ENCODE measurements at places on chromosomes 11 and 22.

- H3K4me3 ChIP-seq: no peak overlapping the region
- no peak overlapping the region for H3K27ac ChIP-seq
- no peak for DNase-seq
- no peaks in the 10 kb centered on the region for H3K27me3 ChIP-seq
Measured at GRCh38 chr22:36016684-36017083, 11.9 kb downstream of the RBFOX2 start.

GRCh38 chr22:41600976-41601375 is 11.3 kb upstream of the PMM1 start:
- H3K27ac ChIP-seq: peak overlapping the region; percentile 93
- no peak for DNase-seq
- peaks cover 27% of the 10 kb centered on the region for H3K4me1 ChIP-seq
- peaks cover 53% of the 10 kb centered on the region for H3K36me3 ChIP-seq

DNA sequence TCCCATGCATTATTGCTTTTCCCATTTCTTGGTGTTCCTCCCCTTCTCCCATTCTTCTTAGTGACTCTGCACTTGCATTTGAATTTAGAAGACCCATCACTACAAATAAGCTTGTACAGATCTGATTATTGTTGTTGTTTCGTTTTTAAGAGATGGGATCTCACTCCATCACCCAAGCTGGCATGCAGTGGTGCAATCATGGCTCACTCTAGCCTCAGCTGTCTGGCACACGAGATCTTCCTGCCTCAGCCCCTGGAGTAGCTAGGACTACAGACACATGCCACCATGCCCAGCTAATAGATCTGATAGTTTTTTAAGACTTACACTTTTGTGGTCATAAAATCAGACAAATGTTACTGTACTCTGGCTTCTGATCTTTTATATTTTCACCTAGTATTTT is 252.1 kb downstream of the DDX10 start:
- H3K27me3 ChIP-seq: no peaks in the 10 kb centered on the region
- H3K36me3 ChIP-seq: no peaks in the 10 kb centered on the region
- H3K4me1 ChIP-seq: peaks cover 4% of the 10 kb centered on the region
- no peak for DNase-seq
- H3K27ac ChIP-seq: no peak overlapping the region
- no peak overlapping the region for H3K4me3 ChIP-seq

- H3K4me1 ChIP-seq: peaks cover 6% of the 10 kb centered on the region
- H3K4me3 ChIP-seq: no peak overlapping the region
- H3K36me3 ChIP-seq: peaks cover 3% of the 10 kb centered on the region
- H3K27me3 ChIP-seq: no peaks in the 10 kb centered on the region
- no peak for DNase-seq
Measured at GRCh38 chr11:68382358-68382998, 70.1 kb downstream of the LRP5 start.

DNA sequence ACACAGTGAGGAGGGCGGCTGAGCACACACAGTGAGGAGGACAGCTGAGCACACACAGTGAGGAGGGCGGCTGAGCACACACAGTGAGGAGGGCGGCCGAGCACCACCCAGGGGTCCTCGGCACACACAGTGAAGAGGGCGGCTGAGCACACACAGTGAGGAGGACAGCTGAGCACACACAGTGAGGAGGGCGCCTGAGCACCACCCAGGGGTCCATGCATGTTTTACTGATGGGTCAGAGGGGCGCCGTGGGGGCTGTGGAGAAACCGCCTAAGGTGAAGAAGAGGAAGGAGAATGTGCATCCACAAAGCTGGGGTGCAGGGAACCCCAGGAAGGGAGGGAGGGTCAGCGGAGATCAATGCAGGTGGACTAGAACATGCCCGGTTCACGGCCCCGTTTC is 461.8 kb downstream of the BRD1 start:
- no peaks in the 10 kb centered on the region for H3K36me3 ChIP-seq
- no peak overlapping the region for H3K27ac ChIP-seq
- DNase-seq: peak; percentile 26
- no peak overlapping the region for H3K4me3 ChIP-seq
- peaks cover 5% of the 10 kb centered on the region for H3K27me3 ChIP-seq

- H3K4me1 ChIP-seq: no peaks in the 10 kb centered on the region
- H3K4me3 ChIP-seq: no peak overlapping the region
- no peak for DNase-seq
- H3K27ac ChIP-seq: no peak overlapping the region
- no peaks in the 10 kb centered on the region for H3K36me3 ChIP-seq
- H3K27me3 ChIP-seq: no peaks in the 10 kb centered on the region
Measured at GRCh38 chr11:24754406-24754805, 257.6 kb downstream of the LUZP2 start.

DNA sequence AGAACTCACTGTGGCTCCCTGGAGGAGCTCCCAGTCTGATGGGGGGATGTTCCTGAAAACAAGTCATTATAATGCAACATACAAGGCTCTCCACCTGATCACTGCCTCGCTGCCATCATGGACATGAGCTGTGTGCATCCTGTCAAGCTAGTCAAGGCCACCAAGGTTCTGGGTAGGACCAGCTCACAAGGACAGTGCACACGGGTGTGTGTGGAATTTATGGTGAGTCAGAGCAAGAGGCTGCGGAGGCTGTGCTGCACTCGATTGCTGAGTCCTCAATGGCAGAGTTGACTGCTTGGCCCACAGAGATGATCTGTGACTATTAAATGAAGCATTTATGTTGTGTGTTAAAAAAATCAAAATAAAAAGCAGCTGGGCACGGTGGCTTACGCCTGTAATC is 96.6 kb downstream of the SEZ6L start:
- H3K27ac ChIP-seq: no peak overlapping the region
- no peak for DNase-seq
- H3K27me3 ChIP-seq: peaks cover 9% of the 10 kb centered on the region
- H3K4me3 ChIP-seq: no peak overlapping the region
- no peaks in the 10 kb centered on the region for H3K36me3 ChIP-seq
- no peaks in the 10 kb centered on the region for H3K4me1 ChIP-seq

GRCh38 chr11:34262531-34263081 is 95.2 kb downstream of the ABTB2 start:
- no peak overlapping the region for H3K27ac ChIP-seq
- H3K4me1 ChIP-seq: peaks cover 25% of the 10 kb centered on the region
- H3K27me3 ChIP-seq: no peaks in the 10 kb centered on the region
- H3K4me3 ChIP-seq: no peak overlapping the region
- no peak for DNase-seq

DNA sequence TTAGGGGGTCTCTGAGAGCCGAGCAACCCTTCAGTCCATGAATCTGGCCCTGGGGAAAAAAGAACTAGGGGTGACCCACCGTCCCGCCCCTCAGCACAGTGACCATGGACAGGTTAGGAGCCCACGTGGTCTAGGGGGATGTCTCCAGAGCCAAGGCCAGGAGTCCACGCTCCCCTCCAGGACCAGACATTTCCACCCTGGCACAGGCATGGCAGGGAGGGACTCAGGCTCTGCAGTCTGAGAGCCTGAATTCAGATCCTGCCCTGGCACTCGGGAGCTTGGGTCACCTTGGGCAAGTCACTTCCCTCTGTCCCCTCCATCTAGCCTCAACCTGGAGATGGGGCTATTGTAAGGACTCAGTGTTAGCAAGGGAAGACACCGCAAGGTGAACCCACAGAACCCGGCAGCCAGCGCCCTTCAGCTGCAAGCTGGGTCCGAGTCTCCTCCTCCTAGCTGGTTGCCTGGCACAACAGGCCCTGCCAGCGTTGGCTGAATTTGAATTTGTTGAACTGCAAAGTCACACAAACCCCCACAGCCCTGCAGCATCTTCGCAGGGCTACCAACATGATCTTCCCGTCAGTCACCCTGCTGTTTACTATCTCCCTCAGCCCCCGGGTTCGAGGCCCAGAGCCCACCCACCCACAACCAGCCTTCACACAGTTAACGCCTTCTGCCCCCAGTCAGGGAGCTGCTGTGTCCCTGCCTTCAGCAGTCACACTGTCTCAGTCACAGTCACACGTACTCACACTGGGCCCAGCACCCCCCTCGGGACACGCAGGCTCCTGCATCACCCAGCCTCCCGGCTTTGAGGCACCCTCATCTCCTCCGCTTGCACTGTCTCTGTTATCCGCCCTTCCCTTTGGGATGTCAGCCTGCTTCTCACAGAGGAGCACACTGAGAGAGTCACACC is 603 bp upstream of the PDGFB start:
- peaks cover 14% of the 10 kb centered on the region for H3K4me1 ChIP-seq
- H3K27ac ChIP-seq: peak overlapping the region; percentile 81
- H3K27me3 ChIP-seq: no peaks in the 10 kb centered on the region
- H3K36me3 ChIP-seq: no peaks in the 10 kb centered on the region
- no peak for DNase-seq

GRCh38 chr22:46240073-46240472 is 10.0 kb downstream of the CDPF1 start:
- H3K36me3 ChIP-seq: peaks cover 4% of the 10 kb centered on the region
- no peaks in the 10 kb centered on the region for H3K27me3 ChIP-seq
- H3K4me1 ChIP-seq: no peaks in the 10 kb centered on the region
- DNase-seq: no peak
- no peak overlapping the region for H3K27ac ChIP-seq

- no peaks in the 10 kb centered on the region for H3K27me3 ChIP-seq
- no peaks in the 10 kb centered on the region for H3K36me3 ChIP-seq
- H3K4me1 ChIP-seq: no peaks in the 10 kb centered on the region
- H3K27ac ChIP-seq: no peak overlapping the region
- no peak overlapping the region for H3K4me3 ChIP-seq
- DNase-seq: no peak
Measured at GRCh38 chr22:43218786-43219185, 31.9 kb upstream of the TTLL12 start.

GRCh38 chr11:61791737-61792309 is 576 bp downstream of the TMEM258 start:
- peak overlapping the region; percentile 66 for H3K4me3 ChIP-seq
- peak overlapping the region; percentile 79 for H3K27ac ChIP-seq
- peaks cover 66% of the 10 kb centered on the region for H3K36me3 ChIP-seq
- H3K4me1 ChIP-seq: peaks cover 10% of the 10 kb centered on the region
- peak; percentile 78 for DNase-seq
- H3K27me3 ChIP-seq: no peaks in the 10 kb centered on the region

DNA sequence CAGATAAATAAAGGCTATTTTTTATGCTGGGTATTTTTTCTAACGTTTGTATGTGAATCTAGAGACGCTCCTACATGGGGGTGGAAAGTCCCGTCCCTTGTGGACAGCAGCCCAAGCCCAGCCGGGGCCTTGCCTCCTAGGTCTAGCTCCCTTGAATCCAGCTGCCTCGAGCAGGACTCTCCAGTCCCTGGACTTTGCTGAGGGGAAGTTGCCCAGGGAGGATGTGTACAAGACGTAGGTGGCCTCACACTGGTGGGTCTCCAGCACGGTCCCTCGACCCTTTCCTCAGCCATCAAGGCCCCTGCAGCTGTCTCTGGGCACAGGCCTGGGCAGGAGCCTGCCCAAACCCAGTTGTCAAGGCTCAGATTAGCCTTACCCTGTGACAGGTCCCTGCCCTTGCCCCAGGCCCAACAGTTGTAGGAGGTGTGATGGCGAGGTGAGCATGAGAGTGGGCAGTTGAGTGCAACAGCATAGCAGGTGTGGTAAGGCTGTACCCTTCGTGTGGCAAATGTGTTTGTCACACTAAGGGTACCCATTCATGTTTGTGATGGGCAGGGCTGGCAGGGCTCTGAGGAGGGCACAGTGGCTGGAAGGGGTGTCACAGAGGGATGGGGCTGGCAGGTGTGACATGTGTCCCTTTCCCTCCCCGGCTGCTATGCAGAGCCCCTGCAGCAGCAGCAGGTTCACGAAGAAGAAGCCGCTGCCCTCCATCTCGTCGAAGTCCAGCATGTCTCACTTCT is 3.4 kb downstream of the CCDC116 start:
- no peak for DNase-seq
- no peak overlapping the region for H3K27ac ChIP-seq
- H3K27me3 ChIP-seq: no peaks in the 10 kb centered on the region
- no peak overlapping the region for H3K4me3 ChIP-seq

DNA sequence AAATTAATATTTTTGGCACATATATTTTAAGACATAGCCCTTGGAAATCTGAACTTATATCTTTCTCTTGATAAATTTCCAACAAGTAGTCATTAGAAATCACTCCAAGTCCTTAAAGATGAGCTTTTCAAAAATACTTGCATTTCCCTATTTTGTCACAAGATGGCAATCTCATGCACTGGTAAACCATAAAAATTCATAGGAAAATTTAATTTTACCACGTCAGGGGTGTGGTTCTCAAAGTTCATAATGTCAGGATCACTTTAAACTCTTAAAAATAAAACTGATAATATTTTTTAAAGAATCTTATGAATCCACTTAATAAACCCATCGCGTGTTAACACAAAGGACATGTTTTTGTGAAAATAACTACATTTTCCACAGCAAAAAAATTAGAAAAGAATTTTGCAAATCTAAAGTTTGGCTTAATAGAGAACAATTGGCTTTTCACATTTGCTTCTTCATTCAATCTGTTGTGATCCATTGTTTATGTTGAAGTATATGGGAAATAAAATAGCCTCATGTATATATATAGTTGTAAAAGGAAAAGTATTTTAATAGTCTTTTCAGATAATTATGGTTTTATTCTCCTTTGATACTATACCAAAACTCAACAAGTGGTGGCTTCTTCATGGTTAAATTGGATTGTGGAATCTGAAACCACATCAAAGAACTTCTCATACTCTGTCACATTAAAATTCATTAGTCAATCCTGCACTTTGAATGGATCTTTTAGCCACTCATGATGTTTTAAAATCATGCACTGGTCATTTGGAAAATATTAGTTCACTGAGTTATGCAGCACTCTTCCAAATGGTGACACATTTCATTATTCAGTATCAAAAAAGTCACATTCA is 169.1 kb downstream of the CADM1 start:
- no peaks in the 10 kb centered on the region for H3K4me1 ChIP-seq
- no peak overlapping the region for H3K4me3 ChIP-seq
- H3K27ac ChIP-seq: no peak overlapping the region
- H3K36me3 ChIP-seq: no peaks in the 10 kb centered on the region
- H3K27me3 ChIP-seq: peaks cover 2% of the 10 kb centered on the region

DNA sequence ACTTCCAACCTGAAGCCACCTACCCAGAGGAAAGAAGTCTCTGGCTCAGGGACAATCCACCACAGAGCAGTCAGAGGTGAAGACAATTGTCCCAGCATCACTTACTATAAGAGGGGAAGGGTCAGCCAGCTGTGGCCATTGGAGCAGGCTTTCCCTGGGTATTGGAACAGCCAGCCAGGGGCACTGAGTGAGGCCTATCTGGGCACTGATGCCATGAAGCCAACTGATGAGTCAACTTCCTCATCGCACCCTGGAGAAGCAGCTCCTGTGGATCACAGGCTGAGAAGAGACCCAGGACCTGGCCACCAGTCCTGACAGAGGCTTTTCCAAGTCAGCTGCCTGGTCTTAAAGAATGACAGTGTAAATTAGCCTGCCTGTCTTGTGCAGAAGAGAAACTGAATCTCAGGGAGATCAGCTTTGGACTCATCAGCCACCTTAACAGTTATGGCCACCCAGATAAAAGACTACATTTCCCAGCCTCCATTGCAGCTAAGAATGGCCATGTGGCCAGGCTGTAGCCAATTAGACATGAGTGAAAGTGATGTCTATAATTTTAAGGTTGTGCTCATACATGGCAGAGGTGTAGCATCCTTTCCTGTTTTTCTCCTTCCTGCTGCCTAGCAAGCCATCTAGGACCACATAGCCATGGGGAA is 19.0 kb downstream of the CHST1 start:
- no peak overlapping the region for H3K27ac ChIP-seq
- DNase-seq: no peak
- H3K4me1 ChIP-seq: no peaks in the 10 kb centered on the region
- peaks cover 11% of the 10 kb centered on the region for H3K27me3 ChIP-seq
- H3K36me3 ChIP-seq: no peaks in the 10 kb centered on the region

GRCh38 chr11:132821014-132821413 is 711.3 kb downstream of the OPCML start:
- H3K36me3 ChIP-seq: no peaks in the 10 kb centered on the region
- peaks cover 4% of the 10 kb centered on the region for H3K27me3 ChIP-seq
- no peak for DNase-seq
- no peak overlapping the region for H3K4me3 ChIP-seq
- no peak overlapping the region for H3K27ac ChIP-seq
